CD8-positive, alpha-beta memory T cell (primary cell): ENCODE measurements at places on chromosomes 1 and 21. TPM values are rescaled to one million over a fixed set of nuclear protein-coding genes. Genes with fewer than 3 reads are reported as not detected.

The NTNG1 gene
- total RNA-seq = not detected

The MYOG gene
- not detected for total RNA-seq

The KIF2C gene
- 41.4 TPM for total RNA-seq

The PTPRU gene
- 0.51 TPM for total RNA-seq

The C8A gene
- total RNA-seq = not detected

The AMY1C gene
- not detected for total RNA-seq

The SPOCD1 gene
- not detected for total RNA-seq

The PKP1 gene
- total RNA-seq = not detected

The SGIP1 gene
- total RNA-seq = not detected

The HEYL gene
- 0.09 TPM for total RNA-seq

The TRIM67 gene
- not detected for total RNA-seq

The SLAMF9 gene
- total RNA-seq = not detected

The RPL5 gene
- total RNA-seq = 1,468 TPM

The KHDRBS1 gene
- 210 TPM for total RNA-seq

The CYP2J2 gene
- total RNA-seq = 0.42 TPM

The TMEM52 gene
- 1.4 TPM for total RNA-seq

The LCE5A gene
- total RNA-seq = not detected

The IQGAP3 gene
- 4.4 TPM for total RNA-seq

The SLC6A17 gene
- total RNA-seq = 0.07 TPM

The CRP gene
- total RNA-seq = not detected

The RXFP4 gene
- total RNA-seq = not detected

The SLAMF6 gene
- 28.3 TPM for total RNA-seq

The WNT4 gene
- total RNA-seq = not detected

The GNAT2 gene
- total RNA-seq = 1.5 TPM

The HPCA gene
- total RNA-seq = not detected

The EXTL1 gene
- not detected for total RNA-seq

The SYT2 gene
- total RNA-seq = not detected

The LEPR gene
- total RNA-seq = 1.5 TPM

The GUCA2A gene
- not detected for total RNA-seq

The CYP4X1 gene
- not detected for total RNA-seq

The S100A3 gene
- total RNA-seq = not detected
